NCI-H2081 (cell line): ENCODE measurements at places on chromosomes 7 and 10.
A peak's percentile ranks its signal among the peaks of the same experiment; 100 is the strongest.

- no peak for DNase-seq
Observed at GRCh38 chr7:101205901-101206664, 5.2 kb upstream of the MOGAT3 start.

DNA sequence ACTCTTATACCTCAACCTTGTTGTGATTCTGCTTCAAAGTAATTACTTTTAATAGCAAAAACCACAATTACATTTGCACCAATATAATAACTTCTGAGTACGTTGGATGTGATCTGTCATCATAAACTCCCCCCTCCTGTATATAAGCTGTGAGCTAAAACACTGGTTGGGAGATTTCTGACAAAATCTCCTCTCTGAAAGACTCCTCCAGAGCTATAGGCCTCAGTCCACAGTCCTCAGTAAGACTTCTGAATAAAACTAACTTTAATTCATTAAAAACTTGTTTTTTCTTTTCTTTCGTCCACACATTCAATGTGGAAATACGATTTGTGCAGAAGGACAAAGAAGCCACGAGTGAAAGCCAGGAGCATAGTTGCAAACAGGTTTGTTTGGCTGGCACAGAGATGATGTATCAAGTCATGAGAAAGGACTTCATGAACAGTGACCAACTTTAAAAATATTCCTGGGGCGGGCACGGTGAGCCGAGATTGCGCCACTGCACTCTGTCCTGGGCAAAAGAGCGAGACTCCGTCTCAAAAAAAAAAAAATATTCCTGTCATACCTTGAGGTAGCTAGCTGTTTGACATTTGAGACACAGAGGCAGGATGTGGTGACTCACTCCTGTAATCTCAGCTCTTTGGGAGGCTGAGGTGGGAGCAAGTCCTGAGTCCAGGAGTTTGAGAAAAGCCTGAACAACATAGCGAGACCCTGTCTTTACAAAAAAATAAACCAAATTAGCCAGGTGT, 91.1 kb upstream of the ARHGAP21 start:
- DNase-seq: no peak

DNA sequence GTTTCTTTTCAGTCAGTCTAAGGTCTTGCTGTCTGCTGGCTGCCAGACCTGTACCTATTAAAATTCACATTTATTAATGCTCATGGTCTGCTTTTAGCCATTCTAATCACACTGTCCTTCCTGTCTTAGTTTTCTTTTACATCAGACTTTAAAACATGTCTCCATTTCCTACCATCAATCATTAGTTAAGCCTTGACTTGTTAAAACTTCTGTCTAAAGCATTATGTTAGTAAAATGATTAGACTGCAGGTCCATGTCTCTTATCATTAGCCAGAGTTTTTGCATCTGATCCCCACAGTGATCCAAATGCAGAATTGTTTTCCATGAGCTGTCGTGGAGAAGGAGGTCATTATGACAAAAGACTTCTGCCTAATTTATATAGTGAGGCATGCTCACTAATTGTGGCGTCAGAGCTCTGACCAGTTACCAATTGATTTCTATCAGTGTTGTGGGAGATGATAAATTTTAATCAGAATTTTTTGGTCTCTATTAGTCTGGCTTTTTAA, 226.5 kb downstream of the DKK1 start:
- no peak for DNase-seq

DNA sequence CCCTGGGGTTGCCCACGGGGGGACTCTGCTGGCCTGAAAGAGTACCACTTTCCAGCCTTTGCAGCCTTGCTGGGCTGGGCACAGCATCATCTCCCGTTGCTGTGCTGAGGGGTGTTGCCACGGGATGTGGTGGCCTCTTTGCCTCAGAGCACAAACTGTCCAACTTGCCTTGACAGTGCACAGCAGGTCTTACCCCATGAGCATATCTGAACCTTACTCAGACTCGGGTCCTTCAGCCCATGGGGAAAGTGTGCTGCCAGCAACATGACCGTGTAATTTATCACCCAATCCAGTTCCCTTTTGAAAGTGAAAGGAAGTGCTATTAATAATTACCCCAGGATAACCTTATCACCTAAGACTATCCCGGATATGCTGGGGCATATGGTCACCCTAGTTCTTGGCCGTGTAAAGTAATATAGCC, 46.8 kb downstream of the TBXAS1 start:
- DNase-seq: no peak

DNA sequence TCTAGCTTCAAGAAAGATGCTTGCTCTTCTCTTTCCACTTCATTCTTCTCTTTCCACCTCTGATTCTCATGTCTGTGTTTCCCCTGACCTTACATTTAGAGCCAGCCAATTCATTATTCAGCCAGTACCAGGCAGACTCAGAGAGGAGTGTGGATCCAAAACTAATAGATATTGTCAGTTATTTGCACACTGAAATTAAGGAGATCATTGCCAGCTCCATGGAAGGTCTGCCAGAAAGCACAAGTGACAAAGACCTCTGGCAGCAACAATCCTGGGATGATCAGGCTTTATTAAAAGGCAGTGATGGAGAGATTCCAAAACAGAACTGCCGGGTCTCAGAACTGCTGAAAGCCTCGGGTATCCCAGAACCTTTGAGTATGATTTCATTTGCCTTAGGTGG, 749.4 kb downstream of the XPNPEP1 start:
- no peak for DNase-seq

GRCh38 chr7:80393786-80394185, 118.1 kb downstream of the GNAT3 start:
- DNase-seq: peak; percentile 93

GRCh38 chr7:9250876-9251275, 817.5 kb downstream of the NXPH1 start:
- DNase-seq: no peak

DNA sequence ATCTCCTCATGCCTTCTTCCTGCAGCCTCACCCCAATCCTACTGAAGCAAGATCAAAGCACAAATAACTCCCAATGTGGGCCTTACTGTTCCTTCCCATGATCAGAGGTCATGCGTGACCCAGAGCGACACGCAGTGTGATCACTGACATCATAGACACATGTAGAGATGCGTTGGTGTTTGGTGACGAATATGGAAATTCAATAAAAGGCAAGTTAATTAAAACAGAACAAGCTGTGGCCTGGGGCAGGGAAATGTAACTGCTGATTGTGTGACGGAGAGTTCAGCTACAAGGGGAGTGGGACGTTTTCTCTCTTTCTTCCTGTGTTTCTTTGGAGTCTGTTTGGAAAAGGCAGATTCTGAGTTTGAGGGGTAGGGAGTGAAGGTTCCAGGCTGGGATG, 34.8 kb upstream of the CARD11 start:
- DNase-seq: no peak

GRCh38 chr7:39410582-39410981, 155.6 kb upstream of the YAE1 start:
- DNase-seq: no peak

- peak; percentile 58 for DNase-seq
Observed at GRCh38 chr10:49407552-49408137, 11.8 kb upstream of the DRGX start.

- peak; percentile 0 for DNase-seq
Observed at GRCh38 chr10:126904818-126905701, at the start of gene DOCK1. TSS of gene DOCK1 (plus strand) at chr10:126905428. CDS start at chr10:126905518, 90 bp downstream.

- DNase-seq: no peak
Observed at GRCh38 chr7:155484483-155485399, 26.8 kb downstream of the EN2 start.

DNA sequence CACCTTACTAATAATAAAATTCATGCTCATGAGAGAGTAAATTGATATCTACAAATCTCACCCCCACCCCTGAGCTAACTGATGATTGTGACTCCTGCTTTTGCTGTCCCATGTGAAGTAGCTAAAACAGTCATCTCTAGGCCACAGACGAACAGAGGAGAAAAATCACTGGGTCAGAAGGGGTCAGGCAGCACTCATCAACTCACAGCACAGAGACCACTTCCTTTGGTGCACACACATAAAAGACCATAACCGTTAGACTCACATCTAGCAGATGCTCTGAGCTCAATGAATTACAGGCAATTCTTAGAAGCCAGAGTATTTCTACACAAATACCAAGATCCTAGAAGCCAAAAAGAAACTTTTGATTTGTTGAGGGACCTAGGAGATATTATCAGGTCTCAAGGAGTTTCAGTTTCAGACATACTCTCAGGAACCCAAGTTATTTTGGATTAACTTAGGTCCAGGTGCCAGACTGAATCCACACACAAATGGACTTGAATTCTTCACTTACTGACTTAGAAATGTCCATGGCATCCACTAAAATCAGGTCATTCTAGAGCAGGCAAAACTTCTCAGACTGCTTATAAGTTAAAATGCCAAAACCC, 65.0 kb upstream of the TES start:
- no peak for DNase-seq

DNA sequence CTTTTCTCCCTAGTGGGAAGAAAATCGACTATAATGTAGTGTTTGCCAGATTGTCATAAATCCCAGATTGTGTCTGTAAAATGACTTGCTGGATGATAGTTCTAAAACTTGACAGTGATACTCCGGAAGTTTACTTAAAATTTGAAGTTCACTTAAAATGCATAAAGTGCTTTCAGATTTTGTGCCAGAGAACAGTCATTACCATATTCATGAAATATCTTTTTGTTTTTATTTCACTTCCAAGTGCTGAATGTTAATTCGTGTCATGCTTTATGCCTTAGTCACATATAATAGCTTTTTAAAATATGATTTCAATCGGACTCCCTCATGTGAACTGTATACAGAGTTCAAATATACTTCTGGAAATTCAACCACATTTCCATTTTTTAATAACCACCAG, 30.4 kb downstream of the PRPF18 start:
- DNase-seq: no peak

GRCh38 chr7:136940917-136941316, 72.5 kb downstream of the CHRM2 start:
- DNase-seq: no peak

GRCh38 chr10:62492012-62492869, 118.1 kb downstream of the ZNF365 start:
- peak; percentile 4 for DNase-seq

GRCh38 chr10:125284875-125285597, 124.7 kb upstream of the CTBP2 start:
- DNase-seq: no peak

GRCh38 chr10:43138757-43139241, 554 bp downstream of the CSGALNACT2 start:
- DNase-seq: peak; percentile 27
